A549 treated with dexamethasone at 1 μM for 4 hours (cell line): ENCODE measurements at places on chromosomes 7 and 10. TPM values are rescaled to one million over a fixed set of nuclear protein-coding genes. Genes with fewer than 3 reads are reported as not detected.

NT5C2 gene
- total RNA-seq = 67.0 to 80.0 TPM (median 71.9 TPM) in 5 replicates

CALML5 gene
- not detected in 5 replicates for total RNA-seq

PTPRZ1 gene
- not detected in 5 replicates for total RNA-seq

GPR141 gene
- not detected in 5 replicates for total RNA-seq

OR9A2 gene
- total RNA-seq = not detected in 5 replicates

POMZP3 gene
- total RNA-seq = 21.8 to 25.9 TPM (median 25.7 TPM) in 5 replicates

ENKUR gene
- total RNA-seq = 0.26 to 0.39 TPM (median 0.30 TPM) in 5 replicates

IDI2 gene
- 0.07 TPM in 1 of 5 replicates, not detected in the others for total RNA-seq

OR13A1 gene
- 0.04 to 0.05 TPM in 2 of 5 replicates, not detected in the others for total RNA-seq

PPRC1 gene
- 39.1 to 63.8 TPM (median 62.3 TPM) in 5 replicates for total RNA-seq

AKR1D1 gene
- total RNA-seq = 0.04 to 0.08 TPM (median 0.06 TPM) in 3 of 5 replicates, not detected in the others

BMPR1A gene
- total RNA-seq = 18.9 to 30.9 TPM (median 29.2 TPM) in 5 replicates

BBIP1 gene
- 32.3 to 51.7 TPM (median 35.3 TPM) in 5 replicates for total RNA-seq

HPS1 gene
- total RNA-seq = 28.1 to 33.4 TPM (median 32.5 TPM) in 5 replicates

MACROH2A2 gene
- 24.6 to 28.5 TPM (median 26.8 TPM) in 5 replicates for total RNA-seq

IGFBP3 gene
- 119 to 192 TPM (median 156 TPM) in 5 replicates for total RNA-seq

NPC1L1 gene
- total RNA-seq = 0.06 to 0.12 TPM (median 0.09 TPM) in 5 replicates

MRLN gene
- total RNA-seq = not detected in 5 replicates

ACTA2 gene
- 19.3 to 25.2 TPM (median 21.8 TPM) in 5 replicates for total RNA-seq

TAS2R41 gene
- not detected in 5 replicates for total RNA-seq

SLC16A12 gene
- 0.45 to 2.0 TPM (median 1.5 TPM) in 5 replicates for total RNA-seq

ZP3 gene
- total RNA-seq = 15.6 to 18.3 TPM (median 17.2 TPM) in 5 replicates

EGFR gene
- total RNA-seq = 94.3 to 141 TPM (median 116 TPM) in 5 replicates

DEPP1 gene
- total RNA-seq = 2.4 to 3.4 TPM (median 3.2 TPM) in 5 replicates

CDK14 gene
- 0.07 to 0.61 TPM (median 0.13 TPM) in 5 replicates for total RNA-seq

PLAU gene
- 79.7 to 99.9 TPM (median 88.7 TPM) in 5 replicates for total RNA-seq

ALDH18A1 gene
- total RNA-seq = 48.0 to 52.9 TPM (median 51.4 TPM) in 5 replicates

PON1 gene
- total RNA-seq = 0.64 to 0.88 TPM (median 0.73 TPM) in 5 replicates

MUC3A gene
- total RNA-seq = 13.2 to 27.0 TPM (median 23.2 TPM) in 5 replicates
